ENCODE measurements at places on chromosomes 4 and X. TPM values are rescaled to one million over a fixed set of nuclear protein-coding genes. Genes with fewer than 3 reads are reported as not detected.

GRCh38 chr4:13876131-13876530 lies 248.6 kb upstream of the BOD1L1 start:
- no peak for DNase-seq

- peak; percentile 27 for DNase-seq
Measured at GRCh38 chr4:89316931-89317366, 9.3 kb upstream of the GPRIN3 start.

DNA sequence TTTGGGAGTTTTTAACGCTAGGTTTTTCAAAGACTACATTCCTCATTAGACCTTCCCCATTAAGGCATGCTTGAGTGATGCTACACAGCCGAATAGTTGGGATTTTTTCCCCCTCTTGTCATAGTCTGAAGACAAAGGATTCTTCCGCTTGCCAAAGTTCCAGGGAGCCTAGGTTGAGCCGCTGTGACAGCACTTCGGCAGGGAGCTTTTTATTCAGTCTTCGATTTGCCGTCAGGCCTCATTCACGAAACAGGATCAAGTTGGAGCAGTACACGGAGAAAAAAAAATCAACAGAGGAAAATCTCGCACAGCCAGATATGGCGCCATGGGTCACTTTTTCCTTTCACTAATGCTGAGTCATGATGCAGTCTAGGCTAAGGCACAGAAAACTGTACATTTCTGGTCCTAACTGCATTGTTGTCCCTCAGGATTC lies 24.3 kb downstream of the SHROOM3 start:
- peak; percentile 7 for DNase-seq

GRCh38 chr4:54063229-54063628 lies 1.2 kb downstream of the CHIC2 start:
- DNase-seq, result peak; percentile 50

DNA sequence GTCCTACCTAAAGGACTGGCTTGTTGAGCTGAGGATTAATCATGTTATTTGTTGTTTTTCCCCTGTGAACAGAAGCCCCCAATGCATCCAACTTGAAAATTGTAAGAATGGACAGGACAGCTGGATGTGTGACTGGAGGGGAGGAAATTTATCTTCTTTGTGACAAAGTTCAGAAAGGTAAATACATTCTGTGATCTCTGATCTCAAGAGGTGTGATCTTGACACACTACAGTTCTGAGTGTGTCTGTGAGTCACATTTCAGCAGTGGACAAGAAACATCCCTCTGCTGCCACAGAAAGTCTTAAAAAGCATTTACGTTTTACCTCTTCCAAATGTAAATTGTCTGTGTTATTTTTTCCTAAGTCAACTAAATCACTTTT lies 79.3 kb downstream of the NFKB1 start:
- no peak for DNase-seq

DNA sequence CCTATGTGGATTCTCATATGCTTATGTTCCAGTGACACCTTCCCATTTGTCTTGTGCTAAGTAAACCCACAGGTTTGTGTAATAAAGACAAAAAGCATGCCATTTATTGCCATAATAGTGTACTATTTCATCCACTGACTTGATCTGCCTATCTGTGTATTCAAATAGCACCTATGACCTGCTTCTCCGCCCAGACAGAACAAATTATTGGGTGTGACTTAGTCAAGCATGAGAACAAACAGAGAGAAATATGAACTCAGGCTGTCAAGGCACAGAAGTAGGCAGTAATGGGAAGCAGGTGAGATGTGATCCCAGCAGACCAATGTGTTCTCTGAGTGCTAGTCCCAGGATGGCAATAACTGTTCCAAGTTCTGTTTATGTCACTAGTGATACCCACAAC lies 25.4 kb downstream of the ELOVL6 start:
- DNase-seq, result no peak

GRCh38 chr4:128591482-128591881 lies 218.0 kb upstream of the JADE1 start:
- no peak for DNase-seq

- no peak for DNase-seq
Measured at GRCh38 chrX:109312757-109313156, 169.1 kb downstream of the GUCY2F start.

DNA sequence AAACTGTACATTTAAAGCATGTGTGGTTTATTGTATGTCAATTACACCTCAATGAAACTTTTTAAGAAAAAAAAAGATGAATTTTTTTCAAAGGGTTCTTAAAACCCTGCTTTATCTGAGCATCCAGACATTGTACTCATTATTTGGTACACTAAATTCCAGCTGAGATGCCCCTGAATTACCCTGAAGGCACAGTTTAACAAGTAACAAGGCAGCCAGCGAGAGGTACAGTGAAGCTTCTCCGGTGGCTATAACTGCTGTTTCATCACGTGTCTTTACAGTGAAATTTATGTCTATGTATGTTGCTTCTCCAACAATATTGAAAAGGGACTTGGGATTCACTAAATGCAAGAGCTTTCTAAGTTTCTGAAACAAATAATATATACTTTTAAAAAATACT lies 15.8 kb downstream of the SLC7A11 start:
- DNase-seq, result no peak

DNA sequence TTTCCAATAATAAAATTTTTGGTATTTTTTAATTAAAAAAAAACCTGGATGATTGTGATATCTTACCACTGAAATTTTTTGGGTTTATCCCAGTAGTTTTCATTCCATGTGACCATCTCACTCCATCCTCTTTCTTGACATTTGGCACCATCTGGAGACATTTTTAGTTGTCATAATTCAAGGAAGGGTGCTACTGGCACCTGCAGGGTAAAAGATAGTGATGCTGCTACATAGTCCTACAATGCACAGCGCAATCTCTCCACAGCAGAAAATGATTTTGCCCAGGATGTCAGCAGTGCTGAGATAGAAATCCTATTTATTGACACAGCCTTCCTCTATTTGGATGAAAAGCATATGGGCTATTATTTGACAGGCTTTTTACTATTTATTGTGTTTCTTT lies 79.3 kb downstream of the RBPJ start:
- no peak for DNase-seq

GRCh38 chr4:91037951-91038350 lies 910.8 kb downstream of the CCSER1 start:
- DNase-seq, result no peak

GRCh38 chrX:39162322-39162735 lies 361.1 kb downstream of the MID1IP1 start:
- no peak for DNase-seq

DNA sequence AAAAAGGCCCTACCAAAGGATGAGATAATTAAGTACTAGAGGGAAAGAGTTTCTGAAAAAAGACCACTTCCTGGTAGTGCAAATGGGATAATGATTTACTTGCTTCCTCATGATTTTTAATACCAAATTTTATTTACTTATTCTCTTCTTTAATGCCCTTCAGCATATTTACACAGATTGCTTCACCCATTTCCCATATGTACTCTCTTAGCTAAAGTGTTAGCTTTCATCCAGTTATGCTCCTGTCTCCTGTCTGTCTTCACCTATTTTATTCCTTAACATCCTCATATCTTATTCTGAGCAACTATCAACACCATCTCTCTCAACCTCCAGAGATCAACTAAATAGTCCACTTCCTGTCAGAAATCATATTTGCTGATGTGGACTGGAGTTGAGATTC lies 183.2 kb upstream of the HS3ST1 start:
- no peak for DNase-seq

GRCh38 chrX:7654316-7654715 lies 188.7 kb upstream of the VCX start:
- DNase-seq, result no peak

DNA sequence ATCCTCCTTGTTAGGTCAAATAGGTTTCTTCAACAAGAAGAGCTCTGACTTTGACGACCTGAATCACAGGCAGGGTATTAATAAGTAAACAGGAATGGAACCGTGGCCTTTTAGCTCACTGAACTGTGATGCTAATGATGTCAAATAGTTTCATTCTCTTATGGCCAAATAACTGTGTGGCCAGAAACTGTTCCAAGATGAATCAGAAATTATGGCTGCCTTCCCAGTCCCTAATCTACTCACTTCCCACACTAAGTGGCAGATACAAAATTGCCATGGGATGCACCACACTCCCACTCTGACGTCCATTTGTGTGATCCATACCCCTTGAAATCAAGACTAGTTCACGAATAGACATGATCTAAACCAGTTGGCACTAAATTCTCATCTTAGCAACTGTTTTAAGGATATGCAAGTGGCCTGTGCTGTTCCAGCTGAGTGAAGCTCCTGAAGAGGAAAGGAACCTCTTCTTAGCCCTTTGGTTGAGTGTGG lies 455.4 kb downstream of the IL15 start:
- peak; percentile 93 for DNase-seq

GRCh38 chr4:143616771-143617170 lies 83.7 kb downstream of the FREM3 start:
- DNase-seq, result peak; percentile 7

- DNase-seq, result peak; percentile 36
Measured at GRCh38 chrX:14777525-14777924, 95.3 kb downstream of the FANCB start.

DNA sequence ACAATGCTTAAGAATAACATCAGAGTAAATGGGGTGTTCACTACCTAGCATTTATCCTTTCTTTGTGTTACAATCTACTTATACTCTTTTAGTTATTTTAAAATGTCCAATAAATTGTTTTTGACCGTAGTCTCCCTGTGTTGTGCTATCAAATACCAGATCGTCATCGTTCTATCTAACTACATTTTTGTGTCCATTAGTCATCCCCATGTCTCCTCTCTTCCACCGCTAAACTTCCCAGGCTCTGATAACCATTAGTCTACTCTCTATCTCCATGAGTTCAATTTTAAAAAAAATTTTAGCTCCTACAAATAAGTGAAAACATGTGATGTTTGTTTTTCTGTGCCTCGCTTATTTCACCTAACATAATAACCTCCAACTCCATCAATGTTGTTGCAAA lies 381.9 kb downstream of the PRDM5 start:
- no peak for DNase-seq

GRCh38 chr4:151147000-151147399 lies 47.6 kb downstream of the RPS3A start:
- peak; percentile 65 for DNase-seq

DNA sequence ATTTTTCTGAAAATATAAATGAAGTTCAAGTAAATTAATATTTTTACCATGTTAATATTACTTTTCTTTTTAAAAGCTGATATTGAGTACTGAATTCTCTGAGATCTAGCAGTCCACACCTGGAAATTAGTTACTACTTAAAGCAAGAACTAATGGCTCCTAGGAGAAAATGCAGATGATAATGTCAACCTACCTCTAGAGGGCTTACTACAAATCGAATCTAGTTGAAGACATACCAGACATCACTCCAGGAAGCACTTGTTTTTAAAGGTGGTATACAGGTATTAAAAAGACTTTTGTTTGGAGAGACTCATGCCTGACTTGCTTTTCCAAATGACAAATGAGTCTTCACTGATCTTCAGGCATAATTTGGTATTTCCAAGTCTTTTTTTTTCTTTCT lies 516.4 kb upstream of the BOD1L1 start:
- no peak for DNase-seq

DNA sequence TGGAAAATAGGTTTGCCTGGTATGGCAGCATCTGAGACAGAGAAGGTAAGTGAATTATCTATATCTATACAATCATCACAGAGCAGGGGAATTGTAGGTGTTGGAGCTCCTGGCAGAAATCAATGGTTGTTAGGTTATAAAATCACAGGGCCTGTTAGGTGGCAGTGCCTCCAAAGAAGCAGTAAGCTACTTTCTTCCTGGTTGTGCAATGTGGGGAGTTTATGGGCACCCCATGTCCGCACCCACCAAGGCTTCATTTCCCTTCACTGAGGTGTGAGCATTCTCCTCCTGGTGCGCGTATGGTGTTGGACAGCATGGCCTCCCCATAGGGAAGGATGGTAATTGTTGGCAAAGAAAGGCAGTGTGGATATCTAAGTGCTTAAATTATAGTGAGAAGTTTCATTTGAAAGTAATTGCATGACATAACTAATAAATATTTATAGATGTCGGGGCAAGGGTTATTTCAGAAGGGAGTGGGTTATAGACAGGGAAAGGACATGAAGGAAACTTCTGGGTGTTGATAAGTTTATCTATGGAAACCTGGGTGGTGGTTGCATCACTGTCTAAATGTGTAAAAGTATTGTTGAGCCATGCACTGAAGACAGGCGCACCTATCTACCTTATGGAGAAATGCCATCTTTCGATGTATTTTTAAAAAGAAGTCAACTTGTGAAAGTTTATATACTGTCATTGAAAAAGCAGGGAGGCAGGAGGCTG lies 153.7 kb downstream of the FRAS1 start:
- DNase-seq, result no peak

DNA sequence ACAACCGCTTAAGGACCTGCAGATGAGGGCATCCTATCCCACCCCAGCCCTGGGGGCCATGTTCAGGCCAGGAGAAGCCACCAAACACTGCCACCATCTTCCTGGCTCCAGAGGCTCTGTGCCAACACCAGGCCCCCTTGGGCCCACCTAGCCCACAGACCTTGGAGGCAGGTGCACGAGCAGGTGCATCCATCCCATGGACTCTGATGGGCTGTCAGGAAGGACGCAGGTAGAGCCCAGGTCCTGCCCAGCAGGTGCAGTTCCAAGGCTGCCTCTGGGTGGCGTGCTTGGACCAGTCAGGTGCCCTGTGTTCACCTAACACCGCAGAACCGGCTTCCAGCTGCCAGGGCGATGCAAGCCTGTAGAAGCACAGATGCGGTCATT lies 22.8 kb upstream of the PDE6B start:
- peak; percentile 18 for DNase-seq

DNA sequence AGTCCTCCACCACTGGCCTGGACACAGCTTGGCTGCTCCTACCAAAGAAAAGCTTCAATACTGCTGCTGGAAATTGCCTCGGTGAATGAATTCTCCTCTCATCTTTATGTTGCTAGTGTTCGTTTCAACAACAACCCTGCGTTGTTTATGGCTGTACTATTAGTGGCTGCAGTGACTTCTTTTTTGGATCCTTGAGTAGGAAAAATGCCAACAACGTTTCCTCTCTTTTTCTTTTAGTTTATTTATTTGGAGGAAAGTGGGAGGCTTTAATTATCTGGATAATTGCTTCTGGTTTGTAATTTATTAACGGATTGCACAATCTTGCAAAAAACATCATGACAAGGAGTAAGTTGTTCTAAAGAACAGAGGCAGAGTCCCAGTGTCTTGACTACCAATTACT lies 464.1 kb upstream of the TRAM1L1 start:
- no peak for DNase-seq

- DNase-seq, result no peak
Measured at GRCh38 chr4:3284734-3285557, 7.9 kb upstream of the RGS12 start.

GRCh38 chrX:6325437-6325836 lies 96.8 kb upstream of the NLGN4X start:
- no peak for DNase-seq

Gene MSX1
- 4.3 TPM for total RNA-seq

Gene NXF2
- not detected for total RNA-seq

Gene CCKAR
- total RNA-seq, result 0.43 TPM

Gene GLRA2
- total RNA-seq, result not detected

Gene PAGE1
- not detected for total RNA-seq

Gene TEX13B
- not detected for total RNA-seq

Gene ERVMER34-1
- total RNA-seq, result 0.32 TPM

Gene FRAS1
- total RNA-seq, result 1.3 TPM

Gene CFI
- total RNA-seq, result 18.4 TPM

Gene PHOX2B
- not detected for total RNA-seq

Gene ARHGEF38
- total RNA-seq, result not detected

Gene COL4A6
- 0.32 TPM for total RNA-seq

Measured in fibroblast of villous mesenchyme (primary cell).